ENCODE measurements at places on chromosomes 11 and 22. TPM values are rescaled to one million over a fixed set of nuclear protein-coding genes. Genes with fewer than 3 reads are reported as not detected.
A peak's percentile ranks its signal among the peaks of the same experiment; 100 is the strongest.

DNA sequence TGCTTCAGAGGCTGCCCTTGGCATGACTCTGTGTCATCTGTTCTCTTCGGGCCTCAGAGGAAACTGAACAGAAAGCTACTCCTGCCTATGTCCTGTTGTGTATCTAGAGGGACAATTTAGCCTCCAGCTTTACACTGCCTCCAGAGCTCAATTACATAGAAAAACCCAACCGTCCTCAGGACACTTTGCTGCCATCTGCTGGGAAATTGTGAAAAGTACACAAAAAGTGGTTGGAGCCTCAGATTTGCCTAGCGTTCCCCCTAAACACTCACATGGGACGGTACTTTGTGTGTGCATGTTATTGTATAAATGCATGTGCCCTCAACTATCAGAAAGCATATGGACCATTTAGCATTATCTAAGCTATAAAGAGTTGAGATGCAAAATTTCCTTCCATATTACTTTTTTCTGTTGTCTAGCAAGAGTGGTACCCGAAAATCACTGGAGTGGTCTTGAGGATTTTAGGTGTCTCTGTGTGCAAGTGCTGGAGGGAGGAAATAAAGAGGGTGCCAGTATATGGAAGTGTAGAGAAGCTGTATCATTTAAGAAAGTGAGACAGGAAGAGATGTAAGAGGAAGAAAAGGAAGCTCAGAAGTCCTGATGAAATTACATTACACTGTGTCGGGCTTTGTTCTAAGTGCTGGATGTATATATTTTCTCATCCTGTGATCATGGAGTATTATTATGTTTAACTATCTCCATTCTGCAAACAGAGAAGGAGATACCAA lies 8.7 kb upstream of the MS4A4E start:
- DNase-seq: no peak

GRCh38 chr11:134272381-134273316 lies 3.5 kb upstream of the GLB1L3 start:
- no peak for DNase-seq

GRCh38 chr11:12269104-12269441 lies 108.3 kb upstream of the PARVA start:
- no peak for DNase-seq

GRCh38 chr11:35009944-35010342 lies 93.5 kb downstream of the PDHX start:
- DNase-seq: no peak

DNA sequence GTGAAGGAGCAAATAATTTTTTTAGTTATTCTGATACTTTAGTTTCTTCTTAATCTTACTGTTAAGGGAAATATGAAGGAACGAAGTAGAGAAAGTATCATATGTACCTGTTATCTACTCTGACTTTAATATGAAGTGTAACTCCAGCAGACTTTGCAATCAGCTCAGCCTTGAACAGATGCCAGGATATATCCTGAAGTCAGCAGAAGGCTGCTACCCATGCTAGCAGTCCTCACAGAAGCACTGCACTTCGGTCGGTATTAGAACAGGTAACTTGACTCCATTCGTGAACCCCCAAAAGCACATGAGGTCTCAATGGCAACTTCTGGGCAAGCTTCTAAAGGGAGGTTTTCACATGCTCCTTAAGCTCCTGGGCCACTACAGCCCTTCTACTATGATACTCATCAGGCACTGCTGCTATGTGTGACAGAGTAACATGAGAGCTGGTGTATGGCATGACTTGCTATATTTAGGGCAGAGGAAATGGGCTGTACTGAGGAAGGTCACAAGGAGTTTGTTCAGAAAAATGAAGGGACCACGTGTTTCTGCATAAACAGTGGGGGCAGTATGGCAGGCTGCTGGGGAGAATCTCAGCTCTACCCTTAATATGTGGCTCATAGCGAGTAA lies 344.1 kb downstream of the SOX6 start:
- no peak for DNase-seq

- DNase-seq: no peak
These were observed 3.0 kb downstream of the ARHGAP8 start for GRCh38 chr22:44755417-44755816.

- no peak for DNase-seq
These were observed 93.8 kb upstream of the TOP3B start for GRCh38 chr22:22076361-22076760.

DNA sequence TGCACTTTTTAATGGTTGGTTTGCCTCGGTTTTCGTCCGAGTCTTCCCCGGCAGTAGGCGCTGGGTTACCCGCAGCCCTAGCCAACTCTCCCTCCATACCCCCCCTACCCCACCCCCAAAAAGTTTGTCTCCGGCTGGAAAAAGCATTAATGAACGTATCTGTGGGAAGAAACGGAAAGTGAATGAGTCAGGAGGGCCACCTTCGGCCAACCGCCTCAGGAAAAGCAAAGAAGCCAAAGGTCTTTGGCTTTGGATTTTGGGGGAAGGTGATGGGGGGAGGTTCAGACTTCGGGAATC lies 508 bp upstream of the FLI1 start:
- DNase-seq: no peak

DNA sequence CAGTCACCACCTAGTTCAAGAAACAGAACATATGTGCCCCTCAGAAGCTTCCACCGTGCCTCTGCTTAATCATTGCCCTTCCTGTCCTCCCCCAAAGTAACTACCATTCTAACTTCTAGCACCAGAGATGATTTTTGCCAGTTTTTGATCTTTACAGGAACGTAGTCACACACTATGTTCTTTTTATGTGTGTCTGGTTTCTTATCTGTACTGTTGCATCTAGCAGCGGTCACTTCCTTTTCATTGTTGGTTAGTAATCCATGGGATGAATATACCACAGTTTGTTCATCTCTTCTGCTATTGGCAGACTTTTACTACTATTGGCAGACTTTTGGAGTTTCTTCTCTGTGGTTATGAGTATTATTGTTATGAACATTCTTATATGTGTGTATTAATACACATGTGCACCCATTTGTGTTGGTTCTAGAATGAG lies 34.6 kb downstream of the SPECC1L start:
- no peak for DNase-seq

DNA sequence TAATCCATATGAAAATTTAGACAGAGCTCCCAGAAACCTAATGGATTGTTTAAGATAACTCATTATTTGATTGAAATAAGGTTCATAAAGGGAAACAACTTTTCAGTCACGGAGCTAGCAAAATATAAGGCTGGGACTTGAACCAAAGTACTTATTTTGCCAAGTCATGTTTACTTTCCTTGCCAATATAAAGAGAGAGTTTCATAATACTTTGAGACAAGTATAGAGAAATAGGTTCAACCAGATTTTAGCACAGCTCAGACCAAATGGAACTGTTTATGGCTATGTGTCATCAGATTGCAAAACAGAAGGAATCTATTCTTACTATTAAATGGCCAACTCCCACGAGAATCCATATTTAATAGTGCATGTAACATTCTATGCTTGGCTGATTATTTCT lies 1517.5 kb upstream of the TENM4 start:
- DNase-seq: no peak

- DNase-seq: no peak
These were observed 136.1 kb downstream of the MORC2 start for GRCh38 chr22:30832407-30832987.

- DNase-seq: no peak
These were observed 1.7 kb upstream of the DIXDC1 start for GRCh38 chr11:111935317-111936039.

DNA sequence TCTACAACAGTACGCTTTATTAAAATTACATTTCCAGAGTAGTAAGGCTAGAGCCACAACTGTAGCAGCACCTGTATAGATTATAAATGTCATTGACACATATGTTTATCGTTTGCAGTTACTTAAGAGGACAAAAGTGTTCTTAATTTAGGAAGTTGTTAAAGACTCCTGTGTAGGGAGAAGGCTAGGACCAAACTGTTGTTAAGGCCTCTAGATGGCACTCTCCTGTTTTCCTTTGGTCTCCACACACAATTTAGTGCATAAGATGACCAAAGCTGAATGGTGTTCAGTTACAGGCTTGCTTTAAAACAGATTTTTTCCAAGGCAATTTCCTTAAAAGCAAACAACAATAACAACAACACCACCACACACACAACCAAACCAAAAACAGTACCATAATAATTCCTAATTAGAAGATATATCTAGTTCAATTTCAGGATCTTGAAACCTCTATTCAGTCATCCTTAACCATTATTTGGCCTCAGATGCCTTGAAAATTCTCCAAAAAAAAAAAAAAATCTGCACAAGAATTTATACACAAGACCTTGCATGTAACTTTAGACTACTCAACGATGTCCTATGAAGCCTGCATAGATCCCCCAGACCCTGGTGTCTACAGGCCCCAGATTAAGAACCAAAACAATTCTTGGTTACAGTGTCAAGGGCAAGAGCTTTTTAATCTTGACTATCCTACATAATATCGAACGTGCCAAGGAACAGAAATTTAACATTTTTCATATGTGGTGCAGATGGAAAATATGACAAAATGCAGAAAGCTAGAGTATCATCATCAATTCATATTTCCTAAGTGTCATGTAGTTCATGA lies 42.6 kb upstream of the APOA1 start:
- DNase-seq: no peak

DNA sequence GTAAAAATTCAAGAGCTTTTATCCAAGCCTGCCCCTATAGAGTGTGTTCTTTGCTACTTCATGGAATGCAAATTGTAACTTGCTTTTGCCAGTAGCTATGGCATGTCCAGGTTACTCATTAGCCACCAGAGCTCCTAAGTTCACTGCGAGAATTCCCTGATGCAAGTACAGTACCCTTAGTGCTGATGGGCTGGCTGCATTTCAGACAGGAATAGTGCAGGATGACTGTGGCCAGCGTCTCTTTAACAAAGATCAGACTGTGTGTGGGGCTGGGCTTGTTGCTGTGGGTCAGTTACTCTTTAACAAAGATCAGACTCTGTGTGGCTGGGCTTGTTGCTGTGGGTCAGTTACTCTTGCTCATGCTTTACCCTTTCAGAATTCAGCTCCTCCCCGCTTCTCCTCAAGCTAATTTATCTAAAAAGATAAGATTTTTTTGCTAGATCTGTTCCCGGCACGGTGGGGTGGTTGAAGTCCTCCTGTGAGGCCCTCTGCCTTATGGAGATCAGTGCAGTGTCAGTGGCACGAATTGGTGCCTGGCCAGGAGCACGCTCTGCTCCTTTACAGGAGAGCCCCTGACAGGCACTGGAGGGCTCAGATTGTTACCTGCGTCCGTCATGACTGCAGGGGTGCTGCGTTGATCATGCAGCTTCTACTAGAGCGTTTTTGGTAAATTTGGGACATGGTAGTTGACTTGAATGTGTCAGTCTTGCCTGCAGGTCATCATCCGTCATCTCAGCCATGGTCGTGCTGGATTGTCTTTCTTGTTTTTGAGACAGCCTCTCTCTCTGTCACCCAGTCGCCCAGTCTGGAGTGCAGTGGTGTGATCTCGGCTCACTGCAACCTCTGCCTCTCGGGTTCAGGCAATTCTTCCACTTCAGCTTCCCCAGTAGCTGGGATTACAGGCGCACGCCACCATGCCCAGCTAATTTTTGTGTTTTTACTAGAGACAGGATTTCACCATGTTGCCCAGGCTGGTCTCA lies 27.0 kb downstream of the AP2A2 start:
- peak; percentile 62 for DNase-seq

DNA sequence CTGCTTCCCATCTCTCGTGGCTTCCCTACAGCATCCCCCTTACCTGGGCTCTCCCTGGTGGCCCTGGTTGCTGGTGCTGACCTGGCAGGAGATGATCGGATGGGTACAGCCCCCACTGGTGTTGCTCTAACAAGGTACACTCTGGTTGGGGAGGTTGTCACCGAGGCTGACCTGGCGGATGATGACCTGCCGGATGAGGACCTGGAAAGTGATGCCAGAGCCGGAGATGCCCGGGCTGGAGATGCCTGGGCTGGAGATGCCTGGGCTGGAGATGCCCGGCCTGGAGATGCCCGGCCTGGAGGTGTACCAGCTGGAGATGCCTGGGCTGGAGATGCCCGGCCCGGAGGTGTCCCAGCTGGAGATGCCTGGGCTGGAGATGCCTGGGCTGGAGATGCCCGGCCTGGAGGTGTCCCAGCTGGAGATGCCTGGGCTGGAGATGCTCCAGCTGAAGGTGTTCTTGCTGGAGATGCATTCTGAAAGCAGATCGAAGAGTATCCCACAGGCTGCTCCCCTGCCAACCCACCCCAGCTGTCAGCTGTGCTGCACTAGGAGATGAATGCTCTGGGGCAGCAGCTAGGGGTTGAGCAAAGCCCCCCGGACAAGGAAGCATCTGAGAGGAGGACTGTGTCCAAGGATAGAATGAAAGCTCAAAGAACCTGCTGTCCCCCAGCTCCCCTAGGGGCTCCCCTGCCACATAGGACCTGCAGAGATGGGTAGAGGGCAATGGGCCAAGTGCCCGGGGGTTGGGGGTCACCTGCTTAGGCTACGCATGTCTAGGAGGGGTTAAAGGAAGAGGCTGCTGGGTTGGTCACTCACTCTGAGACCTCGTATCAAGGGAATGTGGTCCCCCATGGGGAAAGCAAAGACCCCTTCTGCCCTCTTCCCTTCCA lies 10.6 kb downstream of the TMPRSS13 start:
- peak; percentile 27 for DNase-seq

DNA sequence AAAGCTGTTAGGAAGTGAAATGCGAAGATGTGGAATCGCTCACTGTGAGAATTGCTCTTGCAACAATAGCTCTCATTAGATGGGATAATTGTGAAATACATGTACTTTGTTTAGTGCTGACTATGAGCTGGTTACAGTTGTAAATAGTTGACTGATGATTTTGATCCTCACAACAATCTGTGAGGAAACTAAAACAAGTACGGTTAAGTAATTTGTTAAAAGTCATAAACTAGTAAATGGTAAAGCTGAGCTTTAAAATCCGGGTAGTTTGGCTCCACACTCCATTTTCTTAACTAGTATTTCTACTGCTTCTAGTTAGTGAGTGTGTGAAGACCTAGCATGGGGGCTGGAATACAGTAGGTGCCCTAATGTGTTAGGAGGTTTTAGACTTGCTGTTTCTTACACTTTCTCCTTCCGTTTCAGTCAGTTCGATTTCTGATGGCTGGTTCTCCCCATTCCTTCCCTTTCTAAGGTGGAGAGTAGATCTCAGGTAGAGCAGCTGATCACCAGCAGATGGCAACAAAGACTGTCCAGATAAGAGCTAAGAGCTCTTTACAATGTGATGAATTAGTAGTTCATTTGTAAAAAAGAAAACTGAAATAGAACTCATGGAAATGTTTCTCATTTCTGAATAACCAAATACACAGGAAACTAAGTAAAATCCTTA lies 16.3 kb upstream of the CYP2R1 start:
- peak; percentile 39 for DNase-seq

Gene RAB3IL1
- total RNA-seq: 4.4 TPM

Gene TOMM22
- 35.5 TPM for total RNA-seq

Gene GDPD4
- total RNA-seq: not detected

Gene IGSF9B
- 3.8 TPM for total RNA-seq

Gene PLEKHB1
- total RNA-seq: 29.7 TPM

Gene MLC1
- not detected for total RNA-seq

Gene MYBPC3
- total RNA-seq: not detected

Gene CRYBB2
- 2.7 TPM for total RNA-seq

Gene TEX12
- not detected for total RNA-seq

Gene HTR3B
- total RNA-seq: not detected

Gene YWHAH
- total RNA-seq: 76.2 TPM
